ENCODE measurements at places on chromosomes 12 and 14. TPM values are rescaled to one million over a fixed set of nuclear protein-coding genes. Genes with fewer than 3 reads are reported as not detected.

- DNase-seq = no peak
Observed at GRCh38 chr14:72903716-72904115, 9.8 kb upstream of the DPF3 start.

- DNase-seq = no peak
Observed at GRCh38 chr12:79681008-79681590, 9.7 kb downstream of the PAWR start.

DNA sequence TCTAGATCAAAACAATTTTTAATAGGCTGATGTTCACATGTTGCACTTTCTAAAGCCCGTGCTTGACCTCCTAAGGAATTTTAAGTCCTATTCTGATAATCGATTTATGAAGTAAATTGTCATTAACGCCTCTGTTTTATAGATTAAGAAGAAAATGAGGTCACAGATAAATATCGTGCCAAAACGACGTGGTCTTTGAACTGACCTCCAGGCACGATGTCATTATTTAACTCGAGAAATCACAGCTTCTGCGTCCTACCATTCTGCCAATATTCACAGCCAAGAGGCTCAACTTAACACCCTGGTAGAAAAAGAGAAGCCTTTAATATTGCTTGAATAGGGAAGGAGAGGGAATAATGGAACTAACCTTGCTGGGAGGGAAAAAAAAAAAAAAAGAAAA, 888 bp upstream of the EEA1 start:
- no peak for DNase-seq

DNA sequence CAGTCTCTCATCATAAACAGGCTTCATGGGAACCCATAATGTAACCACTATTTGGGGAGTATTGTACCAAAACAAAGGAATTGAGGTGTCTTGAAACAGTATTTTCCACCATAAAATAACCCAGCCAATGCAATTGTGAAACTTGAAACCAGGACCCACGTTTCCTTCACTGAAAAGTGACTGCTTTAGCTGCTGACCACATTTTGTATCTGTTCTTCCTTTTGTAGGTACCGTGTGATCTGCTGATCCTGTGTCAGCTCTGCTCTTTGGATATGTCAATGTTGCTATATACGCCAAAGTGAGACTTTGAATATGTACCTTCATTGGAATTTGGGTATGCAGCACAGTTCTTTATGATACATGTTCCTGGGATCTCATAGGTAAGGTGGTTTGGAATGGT, 95.1 kb upstream of the CNTN1 start:
- DNase-seq = no peak

GRCh38 chr12:93798279-93799151, 121.3 kb downstream of the CRADD start:
- DNase-seq = no peak

DNA sequence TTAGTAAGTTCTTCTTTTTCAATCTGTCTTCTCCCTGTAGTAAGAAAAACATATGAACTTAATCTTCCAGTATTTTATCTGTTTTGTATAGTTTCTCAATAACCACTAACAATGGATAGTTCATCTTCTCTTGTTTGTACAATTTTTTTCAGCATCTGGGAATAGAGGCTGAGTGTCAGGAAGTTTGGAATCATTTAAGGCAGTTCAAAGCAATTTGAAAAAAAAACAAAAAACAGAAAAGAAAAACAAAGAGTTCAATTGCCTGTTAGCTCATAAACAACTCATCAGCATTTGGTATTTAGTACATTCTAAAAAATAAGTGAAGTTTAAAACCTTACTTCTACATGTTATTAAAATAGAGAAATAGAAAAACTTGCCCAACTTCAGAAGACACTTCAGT, 116.8 kb downstream of the PLCZ1 start:
- no peak for DNase-seq

DNA sequence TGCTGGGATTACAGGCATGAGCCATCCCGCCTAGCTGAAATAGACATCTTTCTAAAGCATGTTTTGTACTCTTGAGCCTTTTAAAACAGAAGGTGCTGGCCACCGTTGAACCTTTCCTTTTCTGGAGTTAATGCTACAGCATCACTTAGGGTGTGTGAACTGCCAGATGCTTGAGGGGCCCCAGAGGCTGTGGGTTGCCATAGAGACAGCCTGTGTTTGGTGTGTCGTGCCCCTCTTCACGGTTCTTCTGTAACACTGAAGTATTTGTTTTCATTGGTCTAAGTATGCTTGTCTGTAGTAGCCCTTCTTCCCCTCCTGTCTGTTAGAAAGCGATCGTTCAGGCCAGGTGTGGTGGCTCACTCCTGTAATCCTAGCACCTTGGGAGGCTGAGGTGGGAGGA, 30.8 kb downstream of the PLEKHG3 start:
- DNase-seq = no peak

DNA sequence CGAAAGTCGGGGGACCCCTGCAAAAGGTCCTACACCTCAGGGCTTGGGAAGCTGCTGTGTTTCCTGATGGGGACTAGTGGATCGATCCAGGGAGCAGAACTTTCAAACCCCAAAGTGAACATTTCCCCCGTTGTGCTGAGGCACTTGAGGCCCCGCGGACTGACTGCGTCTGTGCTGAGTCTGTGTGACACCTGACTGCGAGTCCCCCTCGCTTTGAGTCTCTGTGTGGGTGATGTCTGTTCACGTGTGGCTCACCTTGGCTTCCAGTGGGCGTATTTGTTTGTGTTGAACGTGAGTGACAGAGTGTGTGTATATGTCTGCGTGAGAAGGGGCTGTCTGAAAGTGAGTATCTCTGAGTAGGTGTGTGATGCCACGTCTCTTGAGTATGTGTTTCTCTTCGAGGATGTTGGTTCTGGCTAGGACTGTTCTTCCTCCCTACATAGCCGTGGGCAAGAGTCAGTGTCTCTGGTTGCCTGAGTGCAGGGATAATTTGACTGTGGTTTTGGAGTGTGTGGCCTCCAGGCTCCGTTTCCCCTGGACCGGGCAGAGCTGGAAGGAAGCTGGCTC, 1.3 kb downstream of the TEAD4 start:
- no peak for DNase-seq

DNA sequence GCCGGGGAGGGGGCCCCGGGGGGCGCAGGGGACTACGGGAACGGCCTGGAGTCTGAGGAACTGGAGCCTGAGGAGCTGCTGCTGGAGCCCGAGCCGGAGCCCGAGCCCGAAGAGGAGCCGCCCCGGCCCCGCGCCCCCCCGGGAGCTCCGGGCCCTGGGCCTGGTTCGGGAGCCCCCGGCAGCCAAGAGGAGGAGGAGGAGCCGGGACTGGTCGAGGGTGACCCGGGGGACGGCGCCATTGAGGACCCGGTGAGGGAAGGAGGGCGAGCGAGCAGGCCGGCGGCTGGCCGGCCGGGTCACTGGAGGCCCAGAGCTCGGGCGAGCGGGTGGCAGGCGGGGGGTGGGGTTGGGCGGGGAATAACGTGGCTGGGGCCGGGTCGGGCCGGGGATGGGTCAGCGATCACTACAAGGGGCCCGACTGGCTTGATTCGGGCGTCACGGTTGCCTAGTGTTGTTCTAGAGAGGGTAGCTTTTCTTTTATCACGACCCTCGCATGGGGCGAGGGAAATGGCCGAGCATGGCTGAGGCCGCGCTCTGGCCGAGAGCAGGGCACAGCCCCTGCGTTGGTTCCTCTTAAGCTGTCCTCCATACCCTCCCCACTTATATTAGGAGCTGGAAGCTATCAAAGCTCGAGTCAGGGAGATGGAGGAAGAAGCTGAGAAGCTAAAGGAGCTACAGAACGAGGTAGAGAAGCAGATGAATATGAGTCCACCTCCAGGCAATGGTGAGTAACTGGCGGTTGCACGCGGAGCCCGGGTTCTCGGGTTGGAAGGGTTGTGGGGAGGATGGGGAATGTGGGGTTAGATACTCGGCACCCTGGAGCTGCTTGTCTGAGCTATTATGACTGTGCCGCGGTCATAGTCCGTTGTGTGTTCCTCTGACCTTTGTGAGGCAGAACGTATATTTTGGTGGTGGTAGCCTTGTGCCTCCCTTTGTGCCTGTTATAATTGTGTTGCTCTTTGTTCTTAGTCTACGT, 603 bp downstream of the PABPN1 start:
- DNase-seq = no peak

GRCh38 chr12:104136577-104136976, 1.4 kb downstream of the NFYB start:
- DNase-seq = no peak

DNA sequence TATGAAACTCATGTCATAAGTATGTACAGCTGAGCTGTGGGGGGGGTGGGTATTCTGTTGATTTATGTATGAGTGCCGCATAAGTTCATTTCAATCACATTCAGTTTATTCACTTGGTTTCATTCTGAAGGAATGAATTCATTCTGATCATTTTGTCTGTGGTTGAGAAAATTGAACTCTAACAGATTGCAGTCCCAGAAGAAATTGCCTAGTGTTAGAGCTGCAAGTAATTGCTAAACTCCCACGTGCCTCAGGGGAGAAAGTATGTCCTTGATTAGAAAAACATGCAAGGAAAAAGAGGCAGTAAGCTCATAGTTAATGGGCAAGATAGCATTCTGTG, 442.4 kb upstream of the MGAT4C start:
- peak; percentile 22 for DNase-seq

DNA sequence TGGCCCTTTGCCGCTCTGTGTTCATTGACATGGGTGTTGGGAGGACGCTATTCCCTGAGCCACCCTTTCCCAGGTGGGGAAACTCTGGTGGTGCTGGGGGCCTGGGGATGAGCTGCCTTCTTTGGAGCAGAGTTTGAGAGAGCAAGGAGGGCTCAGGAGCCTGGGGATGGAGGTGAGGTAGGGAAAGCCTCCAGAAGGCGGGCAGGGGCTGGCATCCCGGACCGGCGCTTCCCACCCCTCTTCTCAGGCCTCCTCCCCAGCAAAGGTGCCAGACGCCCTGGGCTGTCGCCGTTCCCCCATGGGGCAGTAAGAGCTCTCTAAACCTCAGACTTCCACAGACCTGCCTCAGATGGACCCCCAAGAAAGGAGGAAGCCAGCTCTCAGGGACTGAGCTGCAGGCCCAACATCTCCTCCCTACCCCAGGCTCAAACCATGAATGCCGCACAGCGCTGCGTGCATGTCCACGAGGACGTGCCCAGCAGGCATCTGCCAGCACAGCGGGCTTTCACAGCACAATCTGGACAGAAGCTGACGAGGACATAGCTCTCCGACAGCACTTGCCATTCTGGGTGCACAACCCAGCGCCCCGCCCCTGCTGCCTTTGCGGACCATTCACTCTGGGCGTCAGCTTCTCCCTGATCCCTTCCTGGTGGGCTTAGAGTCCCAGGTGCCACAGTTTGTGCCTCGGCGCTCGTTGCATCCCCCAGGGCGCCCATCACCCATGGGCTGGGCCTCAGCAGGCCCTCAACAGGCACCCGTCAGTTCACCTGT, 14.9 kb upstream of the TTC7B start:
- DNase-seq = no peak

DNA sequence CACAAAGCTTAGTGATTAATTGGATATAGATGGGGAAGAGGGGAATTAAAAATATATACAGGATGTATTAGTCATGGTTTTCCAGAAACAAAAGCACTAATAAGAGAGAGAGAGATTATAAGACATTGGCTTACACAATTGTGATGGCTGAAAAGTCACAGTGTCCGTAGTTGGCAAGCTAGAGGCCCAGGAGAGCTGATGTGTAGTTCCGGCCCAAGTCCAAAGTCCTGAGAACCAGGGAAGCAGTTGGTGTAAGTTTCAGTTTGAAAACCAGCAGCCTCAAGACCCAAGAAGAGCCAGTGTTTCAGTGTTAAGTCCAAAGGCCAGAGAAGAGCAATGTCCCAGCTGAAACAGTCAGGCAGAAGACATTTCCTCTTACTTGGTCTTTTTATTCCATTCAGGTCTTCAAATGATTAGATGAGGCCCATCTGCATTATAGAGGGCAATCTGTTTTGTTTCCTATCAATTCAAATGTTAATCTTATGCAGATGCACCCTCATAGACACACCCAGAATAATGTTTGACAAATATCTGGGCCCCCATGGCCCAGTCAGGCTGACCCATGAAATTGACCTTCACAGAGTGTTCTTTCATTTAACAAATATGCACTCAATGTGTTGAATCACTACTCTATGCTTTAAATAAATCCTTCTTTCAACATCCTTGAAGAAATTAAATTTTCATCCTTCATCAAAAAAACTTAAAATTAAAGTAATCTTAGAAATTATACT, 67.2 kb upstream of the DIO2 start:
- DNase-seq = no peak

MYH7 gene
- polyA plus RNA-seq = not detected

CSRP2 gene
- 99.2 TPM for polyA plus RNA-seq

BBOF1 gene
- 7.5 TPM for polyA plus RNA-seq

TAS2R13 gene
- not detected for polyA plus RNA-seq

C1QL4 gene
- not detected for polyA plus RNA-seq

TMEM119 gene
- 80.6 TPM for polyA plus RNA-seq

FAR2 gene
- polyA plus RNA-seq = 17.1 TPM

XPOT gene
- polyA plus RNA-seq = 77.4 TPM

NOXRED1 gene
- polyA plus RNA-seq = 0.16 TPM

GNS gene
- polyA plus RNA-seq = 100 TPM

All from BJ (cell line).